ENCODE measurements at places on chromosomes 1 and 21. TPM values are rescaled to one million over a fixed set of nuclear protein-coding genes. Genes with fewer than 3 reads are reported as not detected.

Gene ATP13A2
- total RNA-seq, result 87.8 TPM

Gene CEP350
- 15.8 TPM for total RNA-seq

Gene LDLRAD1
- not detected for total RNA-seq

Gene CLIC6
- total RNA-seq, result 0.58 TPM

Gene SERPINC1
- not detected for total RNA-seq

Gene OR2T34
- total RNA-seq, result not detected

Gene CSMD2
- total RNA-seq, result 0.98 TPM

Gene AVPR1B
- not detected for total RNA-seq

Gene PTPN7
- not detected for total RNA-seq

Gene OR2T2
- total RNA-seq, result not detected

Gene FYB2
- not detected for total RNA-seq

Gene FNBP1L
- 37.6 TPM for total RNA-seq

Gene TCP10L
- under 0.01 TPM for total RNA-seq

Gene TNFRSF8
- total RNA-seq, result 0.35 TPM

Gene COL16A1
- 5.2 TPM for total RNA-seq

Gene ACP6
- 6.9 TPM for total RNA-seq

Gene PLEKHN1
- 6.8 TPM for total RNA-seq

Gene OXCT2
- 15.0 TPM for total RNA-seq

Gene TTC34
- total RNA-seq, result 0.46 TPM

Gene CCDC30
- total RNA-seq, result 0.06 TPM

Gene C1orf185
- not detected for total RNA-seq

Gene HMCN1
- total RNA-seq, result 1.6 TPM

Gene TMEM125
- 7.0 TPM for total RNA-seq

Gene S100A7A
- total RNA-seq, result not detected

Gene RHOC
- total RNA-seq, result 1,011 TPM

Gene SHISAL2A
- total RNA-seq, result 0.17 TPM

Gene MSH4
- 0.75 TPM for total RNA-seq

Gene TRABD2B
- total RNA-seq, result 0.46 TPM

Gene CFAP141
- total RNA-seq, result not detected

Gene TMEM82
- total RNA-seq, result not detected

Gene KLF17
- not detected for total RNA-seq

Gene POU3F1
- total RNA-seq, result not detected

Gene MAPKAPK2
- 57.9 TPM for total RNA-seq

Gene DDAH1
- total RNA-seq, result 50.9 TPM

Gene AMY1C
- not detected for total RNA-seq

Gene GCSAML
- total RNA-seq, result not detected

Gene RPTN
- not detected for total RNA-seq

Gene RIIAD1
- total RNA-seq, result not detected

Gene SH3BGR
- total RNA-seq, result 1.0 TPM

Gene CRP
- not detected for total RNA-seq

Gene LSM10
- total RNA-seq, result 52.8 TPM

Gene ENAH
- 37.7 TPM for total RNA-seq

Measured in epithelial cell of proximal tubule (primary cell).